ENCODE measurements at places on chromosomes 6 and 20. TPM values are rescaled to one million over a fixed set of nuclear protein-coding genes. Genes with fewer than 3 reads are reported as not detected.

Gene BMP5
- 1.6 TPM for total RNA-seq

DNA sequence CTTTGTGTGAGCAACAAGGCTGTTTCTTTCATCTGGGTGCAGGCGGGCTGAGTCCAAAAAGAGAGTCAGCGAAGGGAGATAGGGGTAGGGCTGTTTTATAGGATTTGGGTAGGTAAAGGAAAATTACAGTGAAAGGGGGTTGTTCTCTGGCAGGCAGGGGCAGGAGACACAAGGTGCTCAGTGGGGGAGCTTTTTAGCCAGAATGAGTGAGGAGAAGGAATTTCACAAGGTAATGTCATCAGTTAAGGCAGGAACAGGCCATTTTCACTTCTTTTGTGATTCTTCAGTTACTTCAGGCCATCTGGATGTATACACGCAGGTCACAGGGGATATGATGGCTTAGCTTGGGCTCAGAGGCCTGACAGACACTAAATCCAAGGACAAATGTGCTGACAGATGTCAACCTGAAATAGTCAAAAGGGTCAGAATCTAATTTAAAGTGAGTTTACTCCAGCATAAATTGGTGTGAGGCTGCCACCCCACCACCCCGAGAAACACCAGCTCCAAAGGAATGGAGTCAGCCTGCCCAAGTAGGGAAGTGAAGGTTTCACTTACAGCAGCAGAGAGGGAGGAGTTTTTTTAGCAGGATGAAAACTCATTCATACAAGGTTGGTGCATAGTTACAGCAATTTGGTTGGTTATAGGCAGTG is 560.0 kb upstream of the CDH4 start:
- no peak for DNase-seq

GRCh38 chr6:46024124-46024769 is 8.6 kb upstream of the CLIC5 start:
- DNase-seq, result no peak

GRCh38 chr6:126372626-126373025 is 32.7 kb downstream of the CENPW start:
- no peak for DNase-seq

GRCh38 chr6:131642987-131643611 is 6.0 kb downstream of the ENPP3 start:
- DNase-seq, result no peak

GRCh38 chr20:3312940-3313682 is 74.1 kb upstream of the SLC4A11 start:
- no peak for DNase-seq

Gene KCNK5
- total RNA-seq, result 1.1 TPM

DNA sequence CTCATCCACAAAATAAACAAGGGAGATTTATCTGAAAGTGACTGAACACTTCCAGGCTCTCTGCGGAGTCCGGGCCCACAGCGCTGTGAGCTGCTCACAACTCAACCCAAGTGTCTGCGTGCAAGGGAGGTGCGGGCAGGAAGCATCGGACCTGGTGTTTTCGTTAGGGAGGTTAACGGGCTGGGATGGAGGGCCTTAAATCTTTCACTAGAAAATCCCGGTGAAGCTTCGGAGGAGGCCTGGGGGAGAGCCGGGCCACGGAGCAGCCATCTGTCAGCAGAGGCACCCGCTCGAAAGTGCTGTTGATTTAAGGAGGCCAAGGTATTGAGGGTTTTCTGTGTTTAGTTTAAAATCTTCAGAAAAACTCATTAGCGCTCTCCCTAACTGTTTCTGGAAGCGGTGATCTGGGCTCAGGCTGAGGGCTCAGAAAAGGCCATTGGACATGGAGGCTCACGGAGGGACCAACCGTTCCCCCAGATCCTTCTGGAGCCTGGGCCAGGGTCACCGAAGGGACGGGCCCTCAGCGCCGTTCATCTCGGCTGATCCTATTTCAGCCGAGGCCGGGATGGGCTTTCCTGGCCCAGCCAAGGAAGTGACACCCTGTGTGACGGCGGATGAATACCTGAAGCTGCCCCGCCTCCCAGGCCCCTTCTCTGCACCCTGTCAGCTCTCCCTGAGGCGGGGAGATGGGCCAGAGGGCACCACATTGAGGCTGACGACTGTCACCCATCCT is 20.7 kb downstream of the GATA5 start:
- no peak for DNase-seq

DNA sequence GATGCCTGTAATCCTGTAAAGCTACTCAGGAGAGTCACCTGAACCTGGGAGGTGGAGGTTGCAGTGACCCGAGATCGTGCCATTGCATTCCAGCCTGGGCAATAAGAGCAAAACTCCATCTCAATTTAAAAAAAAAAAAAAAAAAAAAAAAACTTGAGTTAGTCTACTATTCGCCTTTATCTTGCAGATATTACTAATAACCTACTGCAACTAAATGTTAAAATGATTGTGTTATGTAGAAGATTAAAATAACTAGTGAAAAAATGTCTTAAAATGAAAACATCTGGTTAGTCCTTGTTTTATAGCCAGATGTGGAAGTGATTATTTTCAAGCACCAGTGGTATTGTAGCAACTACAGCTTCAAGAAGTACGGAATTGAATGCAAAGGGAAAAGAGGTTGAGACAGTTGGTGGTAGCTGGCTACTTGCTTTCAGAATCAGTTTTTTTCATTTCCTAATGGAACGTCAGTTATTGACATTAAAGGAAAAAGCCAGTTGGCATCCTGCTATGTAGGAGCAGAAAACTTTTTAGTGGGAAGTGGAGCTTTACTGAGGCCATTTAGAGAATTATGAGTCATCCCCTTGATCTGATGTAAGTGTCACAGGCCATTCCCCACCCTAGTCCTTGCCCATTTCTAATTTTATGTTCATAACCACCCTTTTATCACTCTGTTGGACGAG is 43.8 kb upstream of the DYNLRB1 start:
- no peak for DNase-seq

- no peak for DNase-seq
These were observed 118.4 kb upstream of the LY86 start for GRCh38 chr6:6470123-6470522.

All from right cardiac atrium (tissue), 5 donors.